ENCODE measurements at places on chromosomes 3 and 15. TPM values are rescaled to one million over a fixed set of nuclear protein-coding genes. Genes with fewer than 3 reads are reported as not detected.

Gene GOLGA6D
- 0.18 TPM for total RNA-seq

GRCh38 chr3:177484926-177485325 lies 287.6 kb upstream of the TBL1XR1 start:
- no peak for DNase-seq

DNA sequence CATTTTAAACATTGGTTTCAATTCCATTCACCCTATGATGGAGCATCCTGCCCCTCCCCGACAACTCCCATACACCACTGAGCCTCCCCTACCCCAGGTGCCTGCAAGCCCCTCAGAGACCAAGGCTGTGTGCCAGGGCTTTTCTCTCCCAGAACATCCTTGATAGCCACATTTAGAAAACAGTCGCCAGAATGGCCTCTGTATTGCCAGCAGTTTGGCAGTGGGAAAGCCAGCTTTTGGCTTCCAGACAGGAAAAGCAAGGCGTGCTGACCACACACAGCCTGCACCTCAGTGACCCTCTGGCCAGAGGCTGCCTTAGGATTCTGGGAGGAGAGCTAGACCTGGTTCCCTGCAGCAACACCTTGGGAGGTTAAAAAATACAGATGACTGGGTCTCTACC lies 18.2 kb upstream of the HRH1 start:
- no peak for DNase-seq

Gene DCUN1D1
- total RNA-seq: 61.9 TPM

Gene PLA2G4E
- not detected for total RNA-seq

- DNase-seq: no peak
Observed at GRCh38 chr15:70503798-70504298, 259.5 kb downstream of the UACA start.

Gene LDHAL6B
- total RNA-seq: not detected

GRCh38 chr15:76429661-76430060 lies 93.1 kb downstream of the ISL2 start:
- DNase-seq: no peak

GRCh38 chr3:183477801-183478456 lies 49.5 kb upstream of the MCF2L2 start:
- no peak for DNase-seq

All from sciatic nerve (tissue), 2 donors.